ENCODE measurements at places on chromosomes 1 and 21. TPM values are rescaled to one million over a fixed set of nuclear protein-coding genes. Genes with fewer than 3 reads are reported as not detected.

PLEKHM2 gene
- 31.3 TPM for total RNA-seq

OR2M7 gene
- total RNA-seq: not detected

C1orf226 gene
- 2.6 TPM for total RNA-seq

SMCP gene
- total RNA-seq: not detected

SH2D1B gene
- 0.04 TPM for total RNA-seq

HAO2 gene
- not detected for total RNA-seq

ANKRD35 gene
- total RNA-seq: 0.40 TPM

ETV3L gene
- total RNA-seq: not detected
